G401 (cell line): ENCODE measurements at places on chromosomes 16 and 17. TPM values are rescaled to one million over a fixed set of nuclear protein-coding genes. Genes with fewer than 3 reads are reported as not detected.

ARHGDIG gene
- 2.6 and 12.2 TPM in 2 replicates for total RNA-seq

DNA sequence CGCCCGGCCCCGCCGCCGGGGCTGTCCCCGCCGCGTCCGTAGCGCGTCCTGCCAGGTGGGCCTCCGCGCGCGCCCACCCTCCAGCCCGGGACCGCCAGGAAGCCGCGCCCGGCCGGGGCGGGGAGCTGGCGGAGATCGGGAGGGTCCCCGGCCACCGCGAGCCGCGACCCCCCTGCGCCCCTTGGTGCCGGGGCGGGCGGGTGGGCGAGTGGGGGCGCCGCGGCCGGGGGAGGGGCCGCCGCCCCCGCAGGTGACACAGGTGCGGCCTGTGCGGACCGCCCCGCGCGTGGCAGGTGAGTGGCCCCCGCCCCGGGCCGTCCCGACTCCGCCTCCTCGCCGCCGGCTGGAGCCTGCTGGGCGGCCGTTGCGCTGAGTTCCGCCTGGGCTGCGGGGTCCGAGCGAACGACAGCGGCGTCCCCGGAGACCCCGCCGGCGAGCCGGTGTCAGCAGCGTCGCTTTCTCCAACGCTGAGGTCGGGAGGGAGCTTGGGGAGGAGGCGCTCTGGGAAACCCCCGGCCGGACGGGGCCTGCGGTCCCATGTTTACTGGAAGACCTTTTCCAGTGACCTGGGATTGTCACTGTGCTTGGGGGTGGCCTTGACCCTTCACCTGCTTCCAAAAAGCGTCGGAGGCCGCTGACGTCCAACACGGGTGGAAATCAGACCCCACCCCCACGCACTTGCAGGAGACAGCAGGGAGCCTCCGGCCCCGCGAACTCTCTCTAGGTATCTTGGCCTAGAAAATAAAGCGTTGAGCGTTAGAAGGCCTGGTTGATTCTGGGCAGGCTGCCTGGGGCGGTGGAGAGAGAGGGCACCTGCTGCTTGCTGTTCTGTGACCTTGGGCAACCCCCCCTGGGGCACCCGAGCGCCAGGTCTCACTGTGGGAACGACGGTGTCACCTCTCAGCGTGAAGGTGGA lies 542 bp downstream of the KLHL36 start:
- peak; percentile 11 for DNase-seq

- DNase-seq = peak; percentile 76
Measured at GRCh38 chr17:27455914-27456680, at the start of gene KSR1. KSR1 (plus strand) TSS chr17:27456448; CDS start chr17:27456644, 196 bp downstream.

DNA sequence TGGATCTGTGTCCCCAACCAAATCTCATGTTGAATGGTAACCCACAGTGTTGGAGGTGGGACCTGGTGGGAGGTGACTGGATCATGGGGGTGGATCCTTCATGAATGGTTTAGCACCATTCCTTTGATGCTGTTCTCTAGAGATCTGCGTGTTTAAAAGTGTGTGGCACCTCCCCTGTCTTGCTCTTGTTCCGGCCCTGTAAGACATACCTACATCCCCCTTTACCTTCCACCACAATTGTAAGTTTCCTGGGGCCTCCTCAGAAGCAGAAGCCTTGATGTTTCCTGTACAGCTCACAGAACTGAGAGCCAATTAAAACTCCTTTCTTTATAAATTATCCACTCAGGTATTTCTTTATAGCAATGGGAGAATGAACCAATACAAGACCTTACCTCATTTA lies 257.7 kb downstream of the XYLT1 start:
- DNase-seq = no peak

SDK2 gene
- under 0.01 and 0.10 TPM in 2 replicates for total RNA-seq

DNA sequence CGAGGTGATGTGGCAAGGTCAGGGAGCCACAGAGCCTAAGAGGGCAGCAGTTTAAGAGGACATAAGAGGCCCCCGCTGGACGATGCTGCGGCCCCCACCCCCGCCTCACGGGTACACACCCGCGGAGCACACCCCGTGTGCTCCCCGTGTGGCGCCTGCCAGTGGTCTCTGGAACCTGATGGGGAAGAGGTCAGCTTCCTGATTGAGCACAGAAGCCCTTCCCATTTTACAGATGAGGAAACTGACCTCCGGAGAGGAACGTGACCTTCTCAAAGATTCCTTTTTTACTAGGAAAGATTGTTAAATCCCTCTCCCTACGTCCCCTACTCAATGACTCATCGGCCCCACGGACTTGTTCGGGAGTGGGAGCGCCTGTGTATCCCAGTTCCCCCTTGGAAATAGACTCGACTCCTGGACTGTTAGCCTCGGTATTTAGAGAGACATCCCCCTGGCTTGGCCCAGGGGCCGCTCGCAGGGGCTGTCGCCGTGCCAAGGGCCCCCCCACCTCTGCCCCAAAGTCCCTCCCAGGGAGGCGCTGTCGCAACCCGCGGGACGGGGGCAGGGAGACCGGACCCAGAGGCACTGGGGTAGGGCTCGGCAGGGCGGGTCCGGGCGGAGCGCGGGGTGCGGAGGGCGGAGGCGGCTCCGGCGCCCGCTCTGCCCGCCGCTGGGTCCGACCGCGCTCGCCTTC lies at the start of gene ABCC3:
Gene ABCC3 (plus strand): TSS at position 658 of the 691 bp plus-strand sequence. CDS start 56 bp downstream, outside the sequence.
- DNase-seq = no peak

DNA sequence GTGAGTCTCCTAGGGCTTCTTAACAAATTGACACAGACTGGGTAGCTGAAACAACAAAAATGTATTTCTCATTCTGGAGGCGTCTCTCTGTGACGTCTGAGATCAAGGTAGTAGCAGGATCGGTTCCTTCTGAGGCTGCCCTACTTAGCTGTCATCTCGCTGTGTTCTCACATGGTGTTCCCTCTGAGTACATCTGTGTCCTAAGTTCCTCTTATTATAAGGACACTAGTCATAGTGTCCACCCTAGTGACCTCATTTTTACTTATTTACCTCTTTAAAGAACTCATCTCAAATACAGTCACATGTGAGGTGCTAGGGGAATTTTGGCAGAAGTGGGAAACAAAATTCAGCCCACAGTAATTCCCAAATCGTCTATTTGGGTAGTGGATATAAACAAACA lies 529.1 kb downstream of the NPIPA7 start:
- no peak for DNase-seq

DNA sequence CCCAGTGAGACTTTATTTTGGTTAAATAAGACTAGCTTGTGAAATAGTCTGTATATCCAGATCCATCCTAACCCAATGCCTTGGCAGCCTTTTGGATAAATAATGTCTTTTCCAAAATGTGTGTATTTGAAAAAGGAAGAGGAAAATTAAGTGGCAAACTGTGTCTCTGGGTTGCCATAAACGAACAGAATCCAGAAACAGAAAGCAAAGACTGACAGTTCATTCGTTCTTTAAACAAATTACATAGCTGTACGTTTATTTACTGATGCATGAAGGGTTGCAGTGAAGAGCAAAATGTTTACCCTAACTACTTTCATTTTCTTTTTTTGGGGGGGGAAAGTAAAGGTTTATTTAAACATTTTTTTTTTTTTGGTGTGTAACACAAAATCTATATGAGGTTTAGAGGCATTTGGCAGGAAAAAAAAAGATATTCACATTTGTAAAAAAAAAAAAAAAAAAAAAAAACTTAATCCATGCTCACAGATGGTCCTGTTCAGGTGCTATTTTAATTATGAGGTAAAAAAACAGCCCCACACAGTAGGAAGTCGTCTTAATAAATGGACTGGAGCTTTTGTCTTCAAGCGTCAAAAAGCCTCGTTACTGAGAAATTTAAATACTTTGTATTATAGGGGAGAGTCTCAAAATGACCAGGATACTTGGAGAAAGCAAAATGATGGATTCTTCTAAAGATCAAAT lies 245.9 kb downstream of the FTO start:
- DNase-seq = peak; percentile 66

MLKL gene
- not detected in 2 replicates for total RNA-seq
